IMR-90 (cell line): ENCODE measurements at places on chromosomes 2 and 18. TPM values are rescaled to one million over a fixed set of nuclear protein-coding genes. Genes with fewer than 3 reads are reported as not detected.
A peak's percentile ranks its signal among the peaks of the same experiment; 100 is the strongest.

INO80B gene
- 4.5 and 5.3 TPM in 2 replicates for total RNA-seq

SERPINB3 gene
- not detected in 2 replicates for total RNA-seq

SPATA3 gene
- not detected in 2 replicates for total RNA-seq

FOXI3 gene
- total RNA-seq = not detected in 2 replicates

CKAP2L gene
- 9.9 and 13.3 TPM in 2 replicates for total RNA-seq

SP140 gene
- 1.1 and 1.4 TPM in 2 replicates for total RNA-seq

NPHP1 gene
- 1.8 and 2.8 TPM in 2 replicates for total RNA-seq

HAAO gene
- 0.18 TPM in 1 of 2 replicates, not detected in the other for total RNA-seq

VAMP5 gene
- total RNA-seq = 13.8 and 27.8 TPM in 2 replicates

IMPACT gene
- 11.8 and 26.4 TPM in 2 replicates for total RNA-seq

SOWAHC gene
- total RNA-seq = 4.8 and 8.9 TPM in 2 replicates

CHRNG gene
- not detected in 2 replicates for total RNA-seq

CPO gene
- total RNA-seq = not detected in 2 replicates

SDC1 gene
- total RNA-seq = 22.0 and 23.6 TPM in 2 replicates

MPP4 gene
- total RNA-seq = 11.1 and 14.9 TPM in 2 replicates

HOXD13 gene
- not detected in 2 replicates for total RNA-seq

KLHL41 gene
- total RNA-seq = 0.18 and 0.28 TPM in 2 replicates

KCNG2 gene
- not detected in 2 replicates for total RNA-seq

DNA sequence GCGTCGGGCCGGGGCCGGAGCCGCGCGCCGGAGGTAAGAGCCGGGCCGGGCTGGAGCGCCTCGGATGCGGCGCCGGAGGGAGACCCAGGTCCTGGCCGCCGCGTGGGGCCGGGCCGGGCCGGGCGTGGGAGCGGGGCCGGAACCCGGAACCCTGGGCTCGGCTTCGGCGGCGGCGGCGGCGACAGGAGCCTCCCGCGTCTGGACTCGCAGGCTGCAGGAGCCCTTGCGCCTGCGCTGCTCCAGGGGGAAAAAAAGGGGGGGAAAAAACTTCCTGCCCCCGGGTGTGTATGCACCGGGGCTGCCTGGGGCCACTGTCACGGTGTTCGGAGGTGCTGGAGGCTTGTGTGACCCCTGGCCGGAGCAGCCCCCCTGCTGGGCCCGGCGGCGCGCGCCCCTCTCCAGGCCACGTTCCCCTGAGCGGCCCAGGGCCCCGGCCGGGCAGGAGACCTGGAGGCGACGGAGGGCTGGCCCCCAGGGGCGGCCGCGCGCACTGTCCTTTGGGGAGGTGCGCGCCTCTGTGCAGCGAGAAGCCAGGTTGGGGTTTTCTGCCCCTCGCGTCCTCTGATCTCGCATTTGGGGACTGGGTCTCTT lies 864 bp downstream of the KLHL29 start:
- DNase-seq = no peak

DNA sequence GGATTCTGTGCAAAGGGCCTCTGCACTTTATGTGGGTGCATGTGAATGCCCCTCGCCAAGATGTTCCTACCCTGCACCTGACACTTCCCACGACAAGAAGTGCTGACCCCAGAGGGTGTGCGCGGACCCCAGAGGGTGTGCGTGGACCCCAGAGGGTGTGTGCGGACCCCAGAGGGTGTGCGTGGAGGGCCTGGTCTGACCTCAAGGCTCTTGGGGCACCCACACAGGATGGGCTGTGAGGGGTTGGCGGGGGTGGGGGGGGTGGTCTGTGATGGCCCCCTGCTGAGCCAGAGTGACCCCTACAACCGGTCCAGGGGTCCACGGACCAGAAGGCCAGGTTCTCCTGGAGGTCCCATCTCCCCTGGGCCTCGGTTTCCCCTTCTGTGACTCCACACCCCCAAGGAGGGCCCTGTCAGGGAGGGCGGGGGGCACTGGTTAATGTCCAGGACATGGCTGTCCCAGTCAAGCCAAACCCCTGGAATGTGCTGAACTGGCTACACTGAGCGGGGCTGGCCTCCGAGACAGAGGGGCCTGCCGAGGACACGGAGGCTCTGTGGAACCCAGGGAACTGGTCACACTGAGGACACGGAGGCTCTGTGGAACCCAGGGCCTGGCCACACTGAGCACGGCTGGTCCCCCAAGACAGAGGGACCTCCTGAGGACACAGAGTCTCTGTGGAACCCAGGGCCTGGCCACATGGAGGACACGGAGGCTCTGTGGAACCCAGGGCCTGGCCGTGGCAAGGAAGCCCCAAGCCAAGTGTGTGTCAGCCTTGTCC lies 3.1 kb downstream of the NEU4 start:
- DNase-seq = no peak

- peak; percentile 20 for DNase-seq
Observed at GRCh38 chr2:62383846-62384245, 122.1 kb downstream of the TMEM17 start.

DNA sequence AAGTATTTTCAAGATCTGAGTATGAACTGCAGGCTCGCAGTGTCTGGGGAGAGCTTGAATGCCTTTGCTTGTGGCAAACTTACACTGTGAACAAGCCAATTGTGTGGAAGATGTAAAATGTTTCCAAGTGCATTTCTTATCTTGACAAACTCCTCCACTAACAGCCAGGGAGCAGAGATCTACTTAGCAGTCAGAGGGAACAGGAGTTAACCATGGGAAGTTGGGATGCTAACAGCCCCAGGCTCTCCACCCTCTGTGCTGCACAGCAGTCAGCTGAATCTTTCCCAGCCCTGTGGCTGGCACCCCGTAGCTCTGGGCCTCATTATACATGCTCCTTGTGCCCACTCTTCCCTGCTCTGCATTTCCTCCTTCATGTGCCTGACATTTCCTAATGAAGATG lies 450.2 kb downstream of the TSN start:
- no peak for DNase-seq

DNA sequence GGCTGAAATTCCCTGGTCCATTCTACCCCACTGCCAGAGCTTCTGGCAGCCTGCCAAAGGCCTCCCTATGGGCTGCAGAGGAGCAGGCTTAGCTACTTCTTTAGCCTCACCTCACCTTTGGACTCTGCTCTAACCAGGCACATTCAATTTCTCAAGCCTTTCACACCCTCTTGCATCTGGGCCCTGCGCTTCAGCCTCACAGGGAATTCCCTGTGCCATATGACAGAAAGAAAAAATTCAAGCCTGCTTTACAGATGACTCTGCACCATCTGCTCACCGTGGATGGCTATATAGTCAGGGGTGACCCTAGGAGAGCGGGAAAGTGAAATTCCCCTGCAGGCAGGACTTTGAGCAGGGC lies 62.5 kb downstream of the REEP1 start:
- DNase-seq = peak; percentile 15

DNA sequence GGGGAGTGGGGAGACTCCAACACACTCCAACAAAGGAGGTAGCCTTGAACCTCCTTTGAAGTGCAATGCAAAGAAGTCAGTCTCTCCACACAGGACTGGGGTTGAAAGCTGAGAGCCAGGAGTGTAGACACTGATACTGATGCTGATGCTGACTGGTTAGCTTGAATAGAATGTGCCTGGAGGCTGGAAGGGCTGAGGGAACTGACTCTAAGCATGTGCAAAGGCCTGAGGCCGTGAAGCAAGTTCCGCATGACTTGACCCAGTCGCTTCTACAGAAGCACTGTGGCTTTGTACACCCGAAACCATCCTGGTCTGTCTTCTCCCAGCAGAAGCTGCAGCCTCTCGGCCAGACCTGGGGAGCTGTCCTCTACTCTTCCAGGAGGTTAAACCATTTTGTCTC lies 10.4 kb downstream of the FOXI3 start:
- DNase-seq = no peak

- no peak for DNase-seq
Observed at GRCh38 chr2:41955316-41956043, 92.3 kb upstream of the PKDCC start.

DNA sequence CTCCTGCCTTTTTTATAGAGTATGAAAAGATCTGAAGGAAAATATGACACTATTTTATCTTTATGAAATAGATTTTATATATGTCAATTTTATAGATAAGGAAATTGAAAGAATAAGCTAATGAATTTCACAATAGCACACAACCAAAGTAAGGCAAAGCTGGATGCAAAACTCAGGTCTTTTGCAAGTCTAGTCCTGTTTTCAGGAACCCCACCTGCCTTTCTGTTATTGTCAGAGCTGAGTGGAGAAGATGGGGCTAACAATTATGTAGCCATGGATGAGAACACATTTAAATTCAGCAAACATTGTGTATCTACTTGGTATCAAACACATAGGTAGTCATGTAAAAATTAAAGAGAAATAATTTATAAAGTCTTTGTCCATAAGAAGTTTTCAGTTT lies 161.5 kb upstream of the ZEB2 start:
- DNase-seq = no peak

DNA sequence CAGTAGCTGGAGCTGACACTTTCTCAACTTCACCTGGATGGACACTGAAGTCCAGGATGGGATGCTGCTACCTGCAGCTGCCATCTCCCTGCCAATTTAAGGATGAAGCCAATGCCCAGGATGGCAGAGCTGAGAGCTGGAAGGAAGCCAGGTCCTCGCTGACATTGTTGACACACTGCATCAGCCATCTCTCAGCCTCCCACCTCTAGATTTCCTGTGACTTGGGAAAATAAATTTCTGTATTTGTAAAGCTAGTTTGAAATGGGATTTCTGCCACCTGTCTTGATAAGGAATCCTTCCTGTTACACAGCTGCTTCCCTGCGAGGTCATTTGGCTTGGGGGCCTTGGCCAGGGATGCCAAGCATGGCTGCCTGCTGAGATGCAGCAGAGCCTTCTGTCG lies 43.5 kb downstream of the KCTD1 start:
- no peak for DNase-seq

- DNase-seq = no peak
Observed at GRCh38 chr2:135175177-135175576, 123.1 kb downstream of the RAB3GAP1 start.

DNA sequence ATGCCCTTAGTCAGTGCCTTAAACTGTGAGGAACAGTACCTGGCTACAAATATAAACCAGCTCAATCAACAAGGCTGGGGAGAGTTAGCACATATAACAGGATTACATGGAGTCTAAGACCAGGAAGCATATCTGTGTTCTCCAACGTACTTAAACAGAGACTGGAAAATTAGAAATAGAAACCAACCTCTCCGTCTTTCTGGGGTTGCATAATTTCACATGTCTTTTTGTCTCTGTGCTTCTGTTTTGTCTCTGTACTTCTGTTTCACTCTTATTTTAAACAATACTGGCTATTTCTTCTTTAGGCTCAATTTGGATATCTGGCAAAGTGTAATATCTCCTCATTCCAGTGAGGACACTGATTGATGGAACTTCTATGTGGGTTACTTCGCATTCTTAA lies 749.0 kb upstream of the ZEB2 start:
- DNase-seq = no peak

DNA sequence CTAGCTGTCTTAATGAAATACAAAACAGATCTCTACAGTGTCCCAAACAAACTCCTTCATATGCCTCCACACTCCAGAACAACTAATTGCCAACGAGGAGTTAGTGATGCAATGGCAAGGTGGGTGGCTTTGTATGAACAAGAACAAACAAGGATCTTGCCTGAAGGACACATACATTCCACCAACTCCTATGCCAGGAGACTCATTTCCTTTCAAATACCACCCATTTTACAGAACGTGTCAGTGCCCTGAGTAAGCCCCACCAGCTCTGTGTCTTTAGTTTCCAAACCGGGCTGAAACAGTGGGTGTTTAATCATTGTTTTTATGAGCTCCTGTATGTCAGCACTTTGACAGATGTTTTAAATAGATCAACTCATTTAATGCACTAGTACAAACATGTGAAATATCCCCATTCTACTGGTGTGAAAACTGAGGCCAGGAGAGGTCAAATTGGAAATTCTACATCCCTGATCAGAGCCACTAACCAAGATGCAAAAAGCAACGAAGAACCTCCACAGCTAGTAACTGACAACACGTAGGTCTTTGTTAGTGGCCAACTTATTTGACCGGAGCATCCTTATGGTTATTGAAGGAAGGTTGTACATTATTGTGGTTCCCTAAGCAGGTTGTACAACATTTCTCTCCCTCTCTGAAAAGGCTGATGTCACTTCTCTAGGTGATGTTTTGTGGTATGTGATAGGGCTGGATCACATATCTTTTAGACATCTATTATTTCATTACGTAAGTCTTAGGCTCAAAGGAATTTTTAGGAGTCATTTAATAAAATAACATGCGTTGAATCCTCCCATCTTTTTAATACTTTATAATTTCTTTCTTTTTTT lies 534.9 kb upstream of the TNP1 start:
- peak; percentile 41 for DNase-seq

GRCh38 chr2:46351750-46352138 lies 54.5 kb downstream of the EPAS1 start:
- DNase-seq = no peak

- peak; percentile 46 for DNase-seq
Observed at GRCh38 chr2:201234663-201235135, 25.6 kb upstream of the CASP8 start.

GRCh38 chr18:79400091-79400590 lies 4.4 kb downstream of the NFATC1 start:
- no peak for DNase-seq

DNA sequence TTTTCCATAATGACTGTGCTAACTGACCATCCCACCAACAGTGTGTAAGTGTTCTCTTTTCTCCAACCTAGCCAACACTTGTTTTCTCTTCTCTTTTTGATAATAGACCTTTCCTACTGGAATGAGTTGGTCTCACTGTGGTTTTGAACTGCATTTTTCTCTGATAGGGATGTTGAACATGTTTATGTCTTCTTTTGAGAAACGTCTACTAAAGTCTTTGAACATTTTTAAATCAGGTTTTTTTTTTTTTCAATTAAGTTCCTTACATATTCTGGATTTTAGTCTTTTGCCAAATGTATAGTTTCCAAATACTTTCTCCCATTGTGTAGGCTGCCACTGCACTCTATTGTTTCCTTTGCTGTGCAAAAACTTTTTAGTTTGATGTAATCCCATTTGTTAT lies 405.5 kb upstream of the FIGN start:
- DNase-seq = no peak

DNA sequence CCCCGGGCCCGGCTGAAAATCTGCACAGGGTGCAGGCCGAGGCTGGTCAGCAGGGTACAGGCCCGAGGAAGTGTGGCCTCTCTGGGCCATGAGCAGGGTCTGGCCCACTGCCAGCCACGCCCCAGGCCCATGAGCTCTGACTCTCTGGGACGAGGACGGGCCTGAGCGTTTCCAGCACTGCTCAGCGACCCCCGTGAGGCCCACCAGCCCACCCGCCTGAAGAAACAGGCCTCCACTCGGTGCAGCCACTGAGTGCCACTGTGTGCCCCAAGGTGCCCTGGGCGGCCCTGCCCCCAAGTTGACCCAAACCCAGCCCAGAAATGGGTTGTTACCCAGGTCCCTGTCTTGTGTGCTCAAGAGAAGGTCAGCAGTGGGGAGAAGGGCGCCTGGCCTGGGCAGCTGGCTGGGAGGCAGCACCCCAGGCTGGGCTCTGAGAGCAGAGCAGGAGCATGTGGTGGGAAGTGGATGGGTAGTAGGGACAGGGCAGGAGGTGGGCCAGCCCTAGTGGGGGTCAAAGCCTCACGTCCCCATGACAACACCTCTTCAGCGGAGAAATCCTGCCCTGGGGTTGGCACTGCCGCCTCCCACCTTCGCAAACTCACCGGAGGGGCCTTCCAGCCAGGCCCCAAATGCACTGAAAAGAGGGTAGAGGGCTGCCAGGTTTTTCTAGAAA lies 2.1 kb upstream of the SNED1 start:
- no peak for DNase-seq

- peak; percentile 89 for DNase-seq
Observed at GRCh38 chr18:26436176-26437051, 111.9 kb downstream of the KCTD1 start.

- no peak for DNase-seq
Observed at GRCh38 chr2:164485541-164485940, 135.7 kb downstream of the GRB14 start.
